HFF-Myc (cell line): ENCODE measurements at places on chromosomes 5 and 9.

DNA sequence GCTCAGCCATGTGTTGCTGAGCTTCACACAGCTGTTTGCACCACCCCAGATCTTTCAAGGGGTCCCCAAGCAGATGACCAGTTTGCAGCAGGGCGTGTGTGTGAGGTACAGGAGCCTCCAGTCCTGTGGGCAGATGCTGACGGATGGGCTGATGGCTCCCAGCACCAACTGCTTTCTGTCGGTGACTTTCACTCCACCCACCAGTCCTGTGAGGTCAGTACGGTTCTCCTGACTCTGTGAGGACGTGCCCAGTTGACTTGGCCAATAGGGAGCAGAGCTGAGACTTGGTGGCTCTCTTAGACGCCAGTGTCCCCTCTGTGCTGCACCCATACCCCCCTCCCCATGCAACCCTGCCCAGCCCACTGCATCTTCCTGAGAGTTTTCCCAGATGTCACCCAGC, 19.7 kb downstream of the COL5A1 start:
- no peak for DNase-seq

DNA sequence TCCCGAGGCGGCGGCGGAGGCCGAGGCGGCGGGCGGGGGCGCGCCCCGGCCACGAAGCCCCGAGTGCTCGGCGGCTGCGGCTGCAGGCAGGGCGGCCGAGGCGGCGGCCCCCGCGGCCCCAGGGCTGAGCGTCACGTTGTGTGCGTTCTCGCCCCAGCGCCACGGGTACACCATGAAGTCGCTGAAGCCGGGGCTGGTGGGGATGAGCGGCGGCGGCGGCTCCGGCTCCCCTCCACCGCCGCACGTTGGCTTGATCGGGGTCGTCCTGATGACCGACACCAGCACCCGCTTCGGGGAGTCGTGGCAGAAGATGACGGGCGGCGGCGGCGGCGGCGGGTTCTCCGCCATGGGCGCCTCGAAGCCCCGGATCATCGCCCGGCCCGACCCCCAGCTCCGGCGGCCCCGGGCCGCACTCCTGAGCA, 498 bp downstream of the ZNF367 start:
- DNase-seq, result no peak

GRCh38 chr9:33029231-33029786, 4.2 kb downstream of the DNAJA1 start:
- no peak for DNase-seq

DNA sequence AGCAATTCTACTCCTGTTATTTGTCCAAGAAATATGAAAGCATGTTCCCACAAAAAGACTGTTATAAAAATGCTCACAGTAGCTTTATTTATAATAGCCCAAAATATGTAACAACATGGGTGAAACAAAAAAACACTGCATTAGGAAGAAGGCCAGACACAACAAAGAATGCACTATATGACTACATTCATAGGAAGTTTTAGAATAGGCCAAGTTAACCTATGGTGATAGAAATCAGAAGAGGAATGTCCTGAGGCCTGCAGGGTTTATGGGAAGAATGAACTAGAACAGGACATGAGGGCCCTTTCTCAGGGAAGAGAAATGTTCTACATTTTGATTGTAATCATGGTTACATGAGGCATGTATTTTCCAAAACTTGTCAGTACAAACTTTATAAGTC, 24.7 kb upstream of the TAS2R1 start:
- no peak for DNase-seq

- DNase-seq, result no peak
Measured at GRCh38 chr5:31100781-31101310, 92.6 kb upstream of the CDH6 start.

DNA sequence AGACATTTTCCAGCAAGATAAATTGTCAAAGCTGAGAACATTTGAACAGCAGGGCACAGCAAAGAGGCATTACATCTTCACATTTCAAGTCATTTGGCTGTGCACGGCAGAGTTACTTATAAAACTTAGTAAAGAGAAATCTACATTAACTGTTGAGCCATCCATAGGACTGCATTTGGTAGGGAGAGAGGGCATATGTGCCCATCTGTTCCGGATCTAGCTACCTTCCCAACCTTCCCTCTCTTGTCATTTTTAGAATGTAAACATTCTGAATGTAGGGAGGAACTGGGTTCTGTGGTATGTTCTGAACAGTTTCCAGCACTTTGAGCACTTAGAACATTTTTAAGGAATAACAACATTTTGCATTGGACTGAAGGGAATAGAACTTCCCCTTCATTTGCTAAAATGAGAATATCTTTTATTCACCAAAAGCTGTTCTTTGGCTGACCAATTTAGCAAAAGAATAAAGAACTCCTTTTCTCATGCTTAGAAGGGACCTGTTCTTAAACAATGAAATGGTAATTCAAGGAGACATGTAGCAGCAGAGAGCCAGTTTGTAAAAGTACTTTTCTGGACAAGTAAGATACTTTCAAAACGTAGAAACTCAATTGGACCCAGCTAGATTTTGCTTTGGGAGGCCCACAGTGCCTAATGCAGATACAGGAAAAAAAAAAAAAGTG, 104.4 kb downstream of the CETN3 start:
- DNase-seq, result no peak

DNA sequence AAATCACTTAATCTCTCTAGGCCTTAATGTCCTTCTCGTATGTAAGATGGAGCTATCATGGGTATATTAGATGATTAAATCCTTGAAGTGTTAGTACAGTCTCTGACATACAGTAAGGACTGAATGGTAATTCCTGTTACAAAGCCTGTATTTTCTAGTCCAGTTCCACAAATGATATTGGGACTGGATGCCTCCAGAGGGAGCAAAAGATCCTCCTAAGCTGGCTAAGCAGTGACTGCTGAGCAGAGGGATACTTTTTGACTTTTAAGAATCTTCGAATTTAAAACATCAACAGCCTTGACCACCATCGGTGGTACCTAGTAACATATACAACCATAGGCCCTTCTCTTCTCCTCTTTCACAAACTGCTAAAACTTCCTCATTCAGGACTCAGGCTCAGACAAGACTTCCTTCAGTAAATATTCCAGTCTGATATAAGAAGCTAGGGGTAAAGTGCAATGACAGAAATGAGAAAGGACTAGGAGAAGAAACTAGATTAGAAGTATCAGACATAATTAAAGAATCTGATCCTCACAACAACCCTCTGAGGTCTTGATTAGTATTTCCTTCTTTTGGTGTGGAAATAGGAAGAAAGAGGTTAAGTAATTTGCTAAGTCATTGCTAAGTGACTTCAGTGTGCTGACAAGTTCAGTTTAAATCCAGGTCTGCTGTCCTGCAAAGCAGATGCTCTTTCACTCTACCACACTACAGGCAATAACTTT, 13.9 kb downstream of the PTAR1 start:
- no peak for DNase-seq

DNA sequence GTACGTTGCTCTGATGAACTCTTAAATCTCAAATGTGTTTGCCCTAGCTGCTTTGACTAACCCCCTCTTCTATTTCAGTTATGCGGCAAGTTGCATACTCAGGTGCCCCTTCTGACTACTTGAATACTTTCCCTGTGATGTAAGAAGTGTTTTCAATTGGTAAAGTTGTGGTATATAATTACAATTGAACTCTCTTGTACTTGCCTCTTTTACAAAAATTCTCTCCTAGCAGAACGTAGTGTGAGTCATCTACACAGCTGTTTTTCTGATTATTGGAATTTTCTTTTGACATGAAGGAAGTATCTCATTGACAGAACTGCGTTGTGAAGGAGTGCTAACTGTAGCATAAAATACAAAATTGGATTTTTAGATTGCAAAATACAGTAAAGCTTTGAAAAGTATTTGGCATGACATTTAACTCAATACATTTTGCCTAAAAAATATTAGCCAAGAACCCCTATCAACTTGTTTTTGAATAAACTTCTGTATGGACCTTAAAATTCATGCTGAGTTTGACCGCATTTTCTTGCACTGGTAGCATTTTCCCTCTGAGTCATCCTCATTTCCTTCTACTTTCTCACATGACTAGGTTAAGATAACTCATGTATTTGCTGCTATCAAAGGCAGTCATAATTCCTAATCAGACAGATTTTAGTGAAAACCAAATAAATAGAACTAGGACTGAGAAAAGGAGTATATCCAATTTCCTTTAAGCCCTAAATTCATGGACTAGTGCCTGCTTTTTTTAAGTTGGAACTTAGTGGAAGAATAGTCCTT, 6.3 kb downstream of the CRHBP start:
- no peak for DNase-seq

DNA sequence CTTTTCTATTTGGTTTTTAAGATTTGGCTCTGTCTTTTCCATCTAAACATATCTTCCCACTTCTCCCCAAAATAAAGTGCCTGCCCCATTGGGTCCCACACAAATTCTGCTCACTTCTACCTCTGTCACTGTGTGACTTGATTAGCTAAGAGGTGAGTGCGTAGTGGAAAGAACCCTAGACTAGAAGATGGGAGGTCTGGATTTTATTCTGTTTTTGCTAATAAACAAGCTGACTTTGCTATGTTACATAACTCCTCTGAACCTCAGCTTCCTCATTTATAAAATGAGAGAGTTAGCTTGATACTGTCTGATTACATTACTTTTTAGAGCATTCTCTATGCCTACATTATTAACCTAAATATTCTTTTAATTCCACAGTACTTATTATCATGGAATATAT, 51.3 kb upstream of the PTGER4 start:
- no peak for DNase-seq

DNA sequence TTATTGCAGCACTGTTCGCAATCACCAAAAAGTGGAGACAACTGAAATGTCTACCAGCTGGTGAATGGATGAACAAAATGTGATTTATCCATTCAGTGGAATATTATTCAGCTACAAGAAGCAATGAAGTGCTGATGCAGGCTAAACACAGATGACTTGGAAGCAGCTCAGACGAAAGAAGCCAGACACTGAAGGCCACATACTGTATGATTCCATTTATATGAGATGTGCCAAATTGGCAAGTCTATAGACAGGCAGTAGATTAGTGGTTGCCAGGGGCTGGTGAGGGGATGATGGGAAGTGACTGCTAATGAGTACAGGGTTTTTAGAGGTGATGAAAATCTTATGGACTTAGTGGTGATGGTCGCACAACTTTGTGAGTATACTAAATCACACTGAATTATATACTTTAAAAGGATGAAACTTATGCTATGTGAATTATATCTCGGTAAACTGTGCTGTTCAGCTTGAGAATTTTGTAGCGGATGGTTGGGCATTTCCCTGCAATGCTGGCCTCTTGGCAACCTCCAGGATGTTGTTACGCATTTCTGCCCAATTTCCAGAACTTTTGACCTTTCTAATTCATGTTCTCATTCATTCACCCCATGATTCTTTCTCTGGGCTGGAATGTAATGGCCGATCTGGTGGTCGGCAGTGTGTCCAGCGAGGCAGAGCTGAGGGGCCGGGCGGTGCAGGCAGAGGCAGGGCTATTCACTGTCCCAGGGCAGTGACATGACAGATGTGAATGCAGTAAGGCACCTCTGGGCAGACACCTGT, 22.0 kb upstream of the WNK2 start:
- no peak for DNase-seq

- DNase-seq, result peak; percentile 56
Measured at GRCh38 chr9:106482733-106483132, 380.2 kb upstream of the ZNF462 start.

DNA sequence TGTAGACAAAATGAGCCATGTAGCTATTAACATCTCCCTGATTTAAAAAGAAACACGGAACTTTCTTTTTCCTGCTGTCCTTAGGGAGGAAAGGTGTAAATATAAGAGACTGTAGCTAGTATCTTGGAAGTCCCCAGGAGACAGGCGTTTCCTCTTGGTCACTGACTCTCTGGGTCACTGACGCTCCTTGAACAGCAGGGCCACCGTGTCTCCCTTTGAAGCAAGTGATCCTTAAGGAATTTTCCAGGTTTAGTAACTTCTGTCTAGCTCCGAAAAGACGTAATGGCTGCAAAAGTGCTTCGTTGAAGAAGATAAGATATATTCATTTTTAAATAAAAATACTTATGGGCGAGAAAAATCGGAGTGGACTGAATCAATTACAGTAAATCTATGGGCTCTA, 745 bp upstream of the CLTA start:
- DNase-seq, result no peak

GRCh38 chr9:70778568-70778967, 342.9 kb downstream of the TRPM3 start:
- no peak for DNase-seq

DNA sequence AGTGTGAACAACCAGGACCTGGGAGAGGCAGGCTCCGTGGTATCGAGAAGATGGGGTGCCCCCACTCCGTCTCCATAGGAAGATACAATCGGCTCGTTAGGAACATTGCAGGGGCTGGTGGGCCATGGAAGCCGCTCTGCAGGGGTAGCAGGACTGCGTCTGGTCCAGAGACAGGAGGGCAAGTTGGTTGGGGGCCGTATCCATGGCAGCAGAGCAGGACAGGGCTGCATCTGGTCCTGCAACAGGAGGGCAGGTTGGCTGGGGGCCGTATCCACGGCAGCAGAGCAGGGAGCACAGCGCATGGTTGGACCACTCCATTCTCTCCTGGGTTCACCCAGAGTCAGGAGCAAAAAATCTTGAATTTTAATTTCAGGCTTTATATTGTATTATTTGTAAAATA, 98.2 kb downstream of the ANKRD33B start:
- no peak for DNase-seq

DNA sequence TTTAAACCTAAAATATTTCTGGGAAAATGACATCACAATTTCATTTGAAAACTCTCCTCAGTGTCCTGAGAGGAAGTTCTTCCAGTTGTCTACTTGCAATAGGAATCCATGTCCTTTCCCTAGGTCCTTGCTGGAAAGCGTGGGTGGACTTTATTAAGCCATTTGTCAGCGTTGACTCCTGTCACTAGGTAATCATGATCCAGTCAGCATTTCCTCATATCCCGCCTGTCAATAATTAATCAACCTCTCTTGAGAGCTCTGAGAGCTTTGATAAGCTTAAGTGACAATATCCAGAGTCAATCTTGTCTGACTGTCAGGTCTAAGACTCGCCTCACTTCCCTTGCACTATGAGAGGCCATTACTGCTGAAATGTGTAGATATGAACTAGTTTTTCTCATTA, 107.2 kb upstream of the SLIT3 start:
- DNase-seq, result no peak

DNA sequence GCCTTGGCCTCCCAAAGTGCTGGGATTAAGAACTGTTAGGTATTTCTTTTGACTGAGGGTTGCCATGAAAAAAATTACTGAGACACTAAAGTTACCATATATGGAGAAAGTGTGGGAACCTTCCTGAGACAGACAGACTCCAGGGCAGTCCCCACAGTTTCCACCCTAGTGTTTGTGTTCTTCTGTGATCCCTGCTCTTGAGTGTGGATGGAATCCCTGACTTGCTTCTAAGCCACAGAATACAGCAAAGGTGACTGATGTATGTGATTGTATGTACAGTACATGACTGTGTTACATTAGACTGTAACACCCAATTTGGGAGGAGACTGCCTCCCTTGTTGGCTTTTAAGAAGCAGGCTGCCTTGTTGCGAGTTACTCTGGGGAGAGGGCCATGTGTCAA, 24.7 kb upstream of the ADAM19 start:
- DNase-seq, result no peak

- no peak for DNase-seq
Measured at GRCh38 chr9:130579738-130580463, 524 bp downstream of the FUBP3 start.

DNA sequence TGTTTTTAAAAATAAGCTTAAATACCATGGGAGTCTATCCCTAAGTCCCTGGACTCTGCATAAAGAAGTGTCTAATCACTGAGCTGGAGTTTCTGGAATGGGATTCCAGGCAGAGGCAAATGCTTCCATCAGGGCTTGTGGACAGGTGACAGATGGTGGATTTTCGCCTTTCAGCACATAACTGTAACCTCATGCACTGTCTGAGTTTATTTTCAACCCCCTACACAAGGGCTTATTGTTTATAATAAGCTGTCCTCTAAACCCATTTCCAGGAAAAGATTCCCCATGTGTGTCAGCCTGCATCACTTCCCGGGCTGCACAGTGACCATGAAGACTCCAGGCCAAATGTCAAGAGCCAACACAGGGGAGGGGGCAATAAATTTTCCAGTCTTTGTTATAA, 264.0 kb downstream of the PIK3R1 start:
- no peak for DNase-seq
